Stimulated activated CD4-positive, alpha-beta T cell treated with anti-CD3 and anti-CD28 coated beads, Interleukin-12 subunit alpha, Interleukin-12 subunit beta, amount 100 ng/mL, for 48 hours (primary cell): ENCODE measurements at places on chromosomes 5 and 9.
A peak's percentile ranks its signal among the peaks of the same experiment; 100 is the strongest.

DNA sequence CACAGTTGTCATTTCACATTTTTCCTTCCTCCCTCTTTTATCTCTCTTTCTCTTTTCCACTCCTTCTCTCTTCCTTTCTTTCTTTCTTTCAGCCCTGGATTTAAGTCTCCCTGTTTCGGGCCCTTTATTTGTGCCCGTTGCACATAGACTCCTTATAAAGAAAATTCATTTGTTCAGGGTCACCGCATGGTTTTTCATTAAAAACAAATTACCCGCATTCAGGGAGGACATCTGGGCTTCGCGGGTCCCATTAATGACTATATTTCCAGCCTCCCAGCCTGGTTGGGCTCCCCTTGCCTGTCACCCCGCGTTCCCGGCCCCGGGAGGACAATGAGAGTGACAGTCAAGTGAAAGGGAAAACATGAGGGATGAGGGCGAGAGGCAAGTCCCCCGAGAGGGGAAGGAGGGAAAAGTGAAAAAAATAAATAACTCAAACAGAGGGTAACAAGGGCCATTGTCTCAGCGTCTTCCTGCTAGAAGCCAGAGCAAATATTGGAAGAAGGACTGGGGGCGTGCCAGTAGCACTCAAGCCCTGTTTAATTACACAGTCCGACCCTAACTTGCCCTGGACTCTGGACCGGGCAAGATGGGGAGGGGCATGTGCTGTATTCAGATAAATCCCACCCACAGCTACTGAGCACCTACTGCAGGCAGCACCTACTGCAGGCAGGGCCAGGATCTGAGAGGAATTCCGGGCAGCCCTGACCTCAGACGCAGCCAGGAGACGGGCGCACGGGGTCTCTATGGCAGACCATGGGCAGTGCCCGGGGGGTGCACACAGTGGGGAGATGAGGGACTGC lies 166.2 kb downstream of the PAX5 start:
- no peak for DNase-seq

- no peak for DNase-seq
These were observed 59.8 kb downstream of the TNFSF15 start for GRCh38 chr9:114745879-114746550.

- no peak for DNase-seq
These were observed 264.0 kb upstream of the ITGA1 start for GRCh38 chr5:52523701-52524100.

GRCh38 chr5:44538797-44539601 lies 149.8 kb upstream of the FGF10 start:
- no peak for DNase-seq

DNA sequence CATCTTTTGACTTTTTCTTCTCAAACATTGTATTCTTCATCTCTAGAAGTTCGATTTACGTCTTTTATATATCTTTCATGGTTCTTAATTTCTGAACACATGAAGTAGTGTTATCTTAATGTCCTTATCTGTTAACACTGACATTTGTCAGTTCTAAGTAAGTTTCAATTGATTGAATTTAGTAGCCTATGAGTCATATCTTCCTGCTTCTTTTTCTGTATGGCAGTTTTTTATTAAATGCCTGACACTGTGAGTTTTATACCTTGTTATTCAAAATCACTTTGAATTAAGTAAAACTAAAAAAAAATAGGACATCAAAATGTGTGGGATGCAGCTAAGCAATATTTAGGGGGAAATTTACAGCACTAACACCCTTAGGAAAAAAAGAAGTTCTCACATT lies 707.0 kb upstream of the ACO1 start:
- no peak for DNase-seq

GRCh38 chr5:37888476-37888875 lies 48.6 kb upstream of the GDNF start:
- no peak for DNase-seq

DNA sequence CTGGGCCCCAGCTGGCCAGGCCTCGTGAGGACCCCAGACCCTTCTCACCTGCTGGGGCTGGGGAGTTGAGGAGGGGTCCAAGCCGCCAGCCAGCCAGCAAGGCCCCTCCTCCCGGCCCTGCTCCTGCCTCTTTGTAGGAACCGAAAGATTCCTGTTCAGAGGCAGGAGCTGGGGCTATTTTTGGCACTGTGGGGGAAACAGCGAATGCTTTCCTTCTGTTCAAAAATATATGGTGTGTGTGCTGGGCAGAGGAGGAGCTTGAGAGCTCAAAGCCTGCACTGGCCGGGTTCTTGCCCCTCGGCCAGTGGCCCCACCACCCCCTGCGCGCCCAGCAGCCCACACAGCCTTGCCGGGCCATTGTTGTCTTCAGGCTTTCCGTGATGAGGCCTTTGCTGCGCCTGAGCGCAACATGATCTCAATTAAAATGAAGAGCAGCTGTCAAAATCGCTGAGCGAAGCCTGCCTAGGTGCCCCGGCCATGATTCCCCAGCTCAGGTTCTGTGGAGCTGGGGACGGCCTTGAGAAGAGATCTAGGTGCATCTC lies 13.4 kb downstream of the NCS1 start:
- DNase-seq = no peak

GRCh38 chr5:8770431-8770830 lies 775.4 kb downstream of the SEMA5A start:
- DNase-seq = no peak

DNA sequence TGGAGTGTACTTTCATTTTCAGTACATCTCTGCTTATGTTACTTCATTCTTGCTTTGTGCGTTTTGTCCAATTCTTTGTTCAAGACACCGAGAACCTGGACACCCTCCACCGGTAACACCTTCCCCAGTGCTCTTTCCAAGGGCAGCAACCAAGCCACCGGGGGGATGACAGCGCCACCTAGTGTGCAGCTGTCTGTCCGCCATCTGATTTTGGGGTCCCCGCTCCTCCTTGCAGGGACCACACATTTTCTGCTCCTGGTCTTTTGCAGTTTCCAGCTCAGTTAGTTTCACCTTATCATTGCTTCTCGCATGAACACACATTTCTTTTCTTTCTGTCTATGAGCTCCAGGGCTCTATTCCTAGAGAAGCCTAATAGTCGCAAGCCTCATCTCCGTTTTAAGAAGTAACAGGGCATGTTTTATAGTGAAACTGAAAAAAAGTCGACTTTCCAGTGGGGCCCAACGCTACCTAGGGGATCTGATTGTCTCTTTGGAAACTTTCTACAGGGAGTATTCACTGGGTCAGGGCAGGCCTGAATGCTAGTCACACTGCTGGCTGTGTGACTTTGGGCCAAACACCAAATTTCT lies 152.1 kb downstream of the FSTL4 start:
- DNase-seq = peak; percentile 20

- no peak for DNase-seq
These were observed 349.1 kb downstream of the ZNF608 start for GRCh38 chr5:124397317-124397716.

DNA sequence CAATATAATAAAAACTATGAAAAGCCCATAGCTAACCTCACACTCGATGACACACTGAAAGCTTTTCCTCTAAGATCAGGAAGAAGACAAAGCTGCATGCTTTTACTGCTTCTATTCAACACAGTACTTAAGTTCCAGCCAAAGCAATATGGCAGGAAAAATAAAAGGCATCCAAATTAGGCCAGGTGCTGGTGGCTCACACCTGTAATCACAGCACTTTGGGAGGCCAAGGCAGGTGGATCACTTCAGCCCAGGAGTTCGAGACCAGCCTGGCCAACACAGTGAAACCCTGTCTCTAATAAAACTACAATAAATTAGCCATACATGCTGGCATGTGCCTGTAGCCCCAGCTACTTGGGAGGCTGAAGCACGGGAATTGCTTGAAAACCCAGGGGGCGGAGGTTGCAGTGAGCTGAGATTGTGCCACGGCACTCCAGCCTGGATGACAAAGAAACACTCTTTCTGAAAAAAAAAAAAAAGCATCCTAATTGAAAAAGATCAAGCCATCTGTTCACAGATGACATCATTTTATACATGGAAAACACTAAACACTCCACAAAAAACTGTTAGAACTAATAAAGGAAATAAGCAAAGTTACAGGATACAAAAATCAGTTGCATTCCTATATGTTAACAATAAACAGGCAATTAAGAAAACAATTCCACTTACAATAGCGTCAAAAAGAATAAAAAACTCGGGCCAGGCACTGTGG lies 17.9 kb downstream of the ZFR start:
- no peak for DNase-seq

DNA sequence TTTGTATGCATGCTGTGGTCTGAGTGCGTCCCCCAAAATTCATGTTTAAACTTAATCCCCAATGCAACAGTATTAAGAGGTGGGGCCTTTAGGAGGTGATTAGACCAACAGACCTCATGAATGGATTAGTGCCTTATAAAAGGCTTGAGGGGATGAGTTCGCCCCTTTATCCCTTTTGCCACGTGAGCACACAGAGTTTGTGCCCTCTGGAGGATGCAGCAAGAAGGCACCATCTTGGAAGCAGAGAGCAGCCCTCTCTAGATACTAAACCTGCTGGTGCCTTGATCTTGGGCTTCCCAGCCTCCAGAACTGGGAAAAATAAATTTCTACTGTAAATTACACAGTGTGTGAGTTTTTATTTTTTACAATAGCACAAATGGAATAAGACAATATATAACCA lies 177.1 kb upstream of the SPRY4 start:
- no peak for DNase-seq

GRCh38 chr5:179336871-179337795 lies 8.1 kb downstream of the ADAMTS2 start:
- no peak for DNase-seq

- DNase-seq = no peak
These were observed 7.7 kb downstream of the HK3 start for GRCh38 chr5:176891331-176891958.

- DNase-seq = no peak
These were observed 142.7 kb downstream of the MLLT3 start for GRCh38 chr9:20479419-20480155.

- DNase-seq = no peak
These were observed 100.4 kb downstream of the SGCD start for GRCh38 chr5:156427315-156427714.

- no peak for DNase-seq
These were observed 35.8 kb upstream of the PLPP1 start for GRCh38 chr5:55570570-55570969.
